ENCODE measurements at places on chromosomes 3 and 15.

DNA sequence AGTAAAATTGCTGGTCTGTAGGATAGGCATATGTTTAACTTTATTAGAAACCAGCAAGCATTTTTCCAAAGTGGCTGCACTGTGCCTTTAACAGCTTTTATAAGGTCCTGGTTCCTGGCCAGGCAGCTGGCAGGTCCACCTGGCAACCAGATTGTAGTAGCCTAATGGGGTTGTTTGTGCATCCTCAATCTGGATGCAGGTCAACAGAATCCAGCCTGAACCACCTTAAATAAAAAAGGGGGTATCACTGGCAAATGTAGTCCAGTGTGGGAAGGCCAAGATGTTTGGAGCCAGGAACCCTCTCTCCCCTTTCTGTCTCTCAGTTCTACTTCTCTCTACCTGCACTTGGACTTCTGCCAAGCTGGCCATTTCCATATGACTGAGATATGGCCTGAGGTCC, 200.3 kb downstream of the ZNF621 start:
- no peak for DNase-seq

DNA sequence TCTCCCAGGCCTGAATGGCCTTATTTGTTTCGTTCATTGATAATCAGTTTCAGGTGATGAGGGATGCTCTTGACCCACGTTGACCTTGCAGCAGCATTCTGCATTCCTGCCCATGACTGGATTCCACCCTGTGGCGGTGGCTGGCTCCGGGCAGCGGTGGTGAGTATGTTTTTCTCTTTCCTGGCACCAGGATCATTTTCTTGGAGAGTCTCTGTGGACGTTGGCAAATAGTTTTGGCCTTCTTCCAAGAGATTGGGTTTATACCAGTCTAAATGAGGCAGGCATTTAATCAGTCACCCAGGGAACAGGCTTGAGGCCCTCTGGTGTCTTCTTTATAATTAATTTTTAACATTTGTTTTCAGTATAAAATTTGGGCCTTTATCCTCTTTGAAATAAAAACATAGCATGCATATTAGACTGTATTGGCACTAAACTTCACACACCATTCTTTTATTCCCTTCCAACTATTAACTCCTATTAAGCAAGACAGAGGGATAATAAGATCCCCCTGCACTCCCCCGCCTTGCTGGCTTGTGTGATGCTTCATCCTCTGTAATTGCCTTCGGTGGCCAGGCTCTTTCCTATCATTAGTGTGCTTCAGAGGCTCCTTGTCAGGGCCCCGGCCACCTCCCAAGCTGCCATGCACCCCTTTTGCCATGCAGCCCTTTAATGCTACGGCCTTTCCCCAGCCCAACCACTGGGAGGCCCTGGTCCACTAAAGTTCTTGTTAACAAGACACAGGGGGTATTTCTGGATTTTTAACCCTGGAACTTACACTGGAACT, 176.2 kb upstream of the TOPAZ1 start:
- no peak for DNase-seq

- no peak for DNase-seq
These were observed 11.9 kb downstream of the LRTM1 start for GRCh38 chr3:54915976-54916375.

DNA sequence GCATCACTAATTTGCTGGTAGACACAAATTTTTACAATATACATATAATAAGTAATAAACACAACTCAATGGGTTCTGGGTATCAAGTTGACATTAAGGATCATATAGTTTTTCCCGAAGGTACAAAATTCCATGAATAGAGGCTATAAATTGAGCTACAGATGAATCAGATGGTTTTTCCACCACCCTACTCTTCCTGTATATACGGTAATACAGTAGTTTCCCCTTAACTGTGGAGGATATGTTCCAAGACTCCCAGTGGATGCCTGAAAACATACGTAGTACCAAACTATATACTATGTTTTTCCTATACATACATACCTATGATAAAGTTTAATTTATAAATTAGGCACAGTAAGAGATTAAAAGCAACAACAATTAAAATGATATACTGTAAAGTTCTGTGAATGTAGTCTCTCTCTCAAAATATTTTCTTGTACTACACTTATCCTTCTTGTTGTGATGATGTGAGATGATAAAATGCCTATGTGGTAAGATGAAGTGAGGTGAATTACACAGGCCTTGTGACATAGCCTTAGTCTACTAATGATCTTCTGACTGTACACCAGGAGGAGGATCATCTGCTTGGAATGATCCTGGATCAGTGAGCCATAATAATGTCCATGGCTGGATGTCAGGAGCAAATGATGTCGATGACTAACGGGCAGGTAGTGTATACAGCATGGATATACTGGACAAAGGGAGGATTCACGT, 116.7 kb downstream of the NR1I2 start:
- no peak for DNase-seq

- DNase-seq: no peak
These were observed 18.9 kb downstream of the SH3BP5 start for GRCh38 chr3:15313461-15313860.

GRCh38 chr15:78634210-78635145, 6.5 kb downstream of the CHRNB4 start:
- no peak for DNase-seq

GRCh38 chr15:57892181-57892580, 173.3 kb downstream of the ALDH1A2 start:
- DNase-seq: no peak

- DNase-seq: no peak
These were observed 122.7 kb upstream of the MNS1 start for GRCh38 chr15:56587686-56588085.

GRCh38 chr3:18771931-18772330, 346.8 kb upstream of the SATB1 start:
- DNase-seq: no peak

- no peak for DNase-seq
These were observed 26.6 kb downstream of the ITGB5 start for GRCh38 chr3:124860599-124860998.

DNA sequence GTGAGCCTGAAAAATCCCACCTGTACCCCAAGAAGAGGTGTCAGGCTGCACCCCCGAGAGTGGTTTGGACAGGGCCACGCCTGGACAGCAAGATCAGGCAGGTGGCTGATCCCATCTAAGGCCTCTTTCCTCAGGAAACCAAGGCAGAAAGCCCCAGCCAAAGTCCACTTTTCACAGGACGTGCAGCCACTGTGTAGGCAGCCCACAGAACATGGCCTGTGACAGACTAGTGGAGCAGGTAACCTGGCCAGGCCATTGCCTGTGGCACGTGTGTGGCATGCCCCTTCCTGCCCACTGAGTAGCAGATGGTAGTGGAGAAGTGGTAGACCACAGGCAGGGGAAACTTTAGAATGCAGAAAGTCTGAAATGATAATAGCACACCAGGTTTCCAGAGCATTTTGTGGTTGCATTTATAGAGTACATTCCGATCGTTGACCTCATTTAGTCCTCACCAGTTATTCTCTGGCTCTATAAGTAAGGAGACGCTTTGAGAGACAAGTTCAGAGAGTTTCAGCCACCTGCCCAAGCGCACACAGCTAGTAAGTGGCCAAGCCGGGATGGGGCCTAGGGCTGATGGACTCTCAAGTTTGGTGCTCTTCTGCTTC, 68.7 kb downstream of the AAGAB start:
- no peak for DNase-seq

- DNase-seq: no peak
These were observed 53.4 kb upstream of the EIF5A2 start for GRCh38 chr3:170961616-170962400.

- DNase-seq: peak; percentile 1
These were observed 461 bp downstream of the COPB2 start for GRCh38 chr3:139388821-139389551.

GRCh38 chr3:88986834-88987233, 120.6 kb upstream of the EPHA3 start:
- no peak for DNase-seq

GRCh38 chr3:125061170-125061569, 5.4 kb upstream of the HEG1 start:
- DNase-seq: no peak

DNA sequence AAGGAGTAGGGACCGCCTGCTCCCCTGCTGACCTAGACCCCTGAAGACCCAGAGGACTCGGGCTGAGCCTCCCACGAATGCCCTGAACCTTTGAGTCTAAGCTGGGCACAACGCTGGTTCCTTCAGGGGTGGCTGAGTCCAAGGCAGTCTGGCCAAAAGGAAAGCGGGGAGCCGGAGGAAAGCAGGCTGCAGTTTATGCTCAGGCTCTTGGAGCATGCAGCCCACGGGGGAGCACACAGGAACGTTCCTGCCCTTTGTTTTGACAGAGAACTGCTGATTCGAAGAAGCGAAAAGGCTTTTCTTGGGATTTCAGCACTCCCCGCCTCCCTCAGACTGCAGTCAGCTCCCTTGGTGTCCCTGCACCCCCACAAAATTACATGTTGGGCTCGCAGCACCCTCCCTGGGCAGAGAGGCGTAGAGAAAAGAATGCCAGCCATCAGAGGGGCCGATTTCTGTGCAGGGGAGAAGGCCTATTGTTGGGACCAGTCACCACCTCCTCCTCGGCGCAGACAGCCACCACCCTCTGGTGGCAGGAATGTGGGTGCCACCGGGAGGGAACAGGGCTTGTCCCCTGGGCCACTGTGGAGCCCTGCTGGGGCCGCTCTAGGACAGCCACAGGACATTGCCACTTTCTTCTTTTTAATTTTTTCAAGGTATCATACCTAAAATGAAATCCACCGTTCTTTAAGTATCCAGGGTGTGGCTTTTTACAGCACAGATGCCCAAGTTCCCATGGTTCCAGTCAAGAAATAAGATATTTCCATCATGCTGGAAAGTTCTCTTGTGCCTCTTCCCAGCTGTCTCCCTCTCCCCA, 72.2 kb downstream of the SMAD6 start:
- DNase-seq: peak; percentile 6

DNA sequence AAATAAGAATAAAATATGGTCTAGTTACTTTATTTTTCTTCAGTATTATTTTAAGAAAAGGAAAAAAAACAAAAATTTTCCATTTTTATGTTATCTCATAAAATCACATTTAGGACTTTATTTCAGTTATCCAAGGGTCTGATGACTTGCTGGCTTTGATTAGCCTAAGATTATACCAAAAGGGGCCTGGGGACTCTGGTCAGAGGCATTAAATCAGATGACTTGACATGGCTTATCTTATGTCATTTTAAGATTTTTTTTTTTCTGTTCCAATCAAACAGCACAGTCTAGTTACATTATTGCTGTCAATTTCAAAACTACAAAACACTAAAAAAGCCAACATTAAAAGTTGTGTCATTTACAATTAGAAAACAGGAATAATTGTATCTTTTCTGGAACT, 725.4 kb upstream of the NR2F2 start:
- no peak for DNase-seq

- DNase-seq: no peak
These were observed 164.7 kb downstream of the ADAMTSL3 start for GRCh38 chr15:83818591-83818990.

- no peak for DNase-seq
These were observed 7.1 kb downstream of the TJP1 start for GRCh38 chr15:29815000-29815710.

GRCh38 chr3:81871358-81872155, 110.1 kb upstream of the GBE1 start:
- no peak for DNase-seq

DNA sequence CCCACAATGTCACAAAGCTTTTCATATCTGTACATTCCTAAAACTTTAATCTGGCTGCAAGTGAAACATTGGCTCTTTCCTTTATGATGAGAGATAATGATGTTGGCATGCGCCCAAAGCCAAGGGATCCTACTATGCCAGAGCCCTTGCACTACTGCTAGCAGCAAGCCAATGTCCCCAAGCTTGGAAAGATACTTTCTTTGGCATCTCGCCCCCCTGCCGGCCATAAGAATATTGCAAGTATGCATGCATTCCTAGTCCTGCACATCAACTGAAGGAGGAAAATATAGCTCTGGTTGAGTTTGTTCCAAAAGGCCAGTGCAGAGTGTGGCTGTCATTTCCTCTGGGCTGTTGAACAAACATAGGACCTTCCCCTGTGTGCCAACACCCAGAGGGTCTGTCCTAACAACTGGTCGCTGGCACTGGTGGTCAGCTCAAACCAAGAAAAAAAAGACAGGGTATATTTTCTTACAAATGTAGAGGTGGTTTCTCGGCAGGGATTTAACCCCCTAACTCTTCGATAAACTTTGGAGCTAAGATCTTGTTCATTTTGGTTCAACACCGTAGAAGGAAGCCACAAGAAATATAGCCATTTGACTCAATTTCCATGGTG, 120.9 kb upstream of the ZBED2 start:
- DNase-seq: no peak

DNA sequence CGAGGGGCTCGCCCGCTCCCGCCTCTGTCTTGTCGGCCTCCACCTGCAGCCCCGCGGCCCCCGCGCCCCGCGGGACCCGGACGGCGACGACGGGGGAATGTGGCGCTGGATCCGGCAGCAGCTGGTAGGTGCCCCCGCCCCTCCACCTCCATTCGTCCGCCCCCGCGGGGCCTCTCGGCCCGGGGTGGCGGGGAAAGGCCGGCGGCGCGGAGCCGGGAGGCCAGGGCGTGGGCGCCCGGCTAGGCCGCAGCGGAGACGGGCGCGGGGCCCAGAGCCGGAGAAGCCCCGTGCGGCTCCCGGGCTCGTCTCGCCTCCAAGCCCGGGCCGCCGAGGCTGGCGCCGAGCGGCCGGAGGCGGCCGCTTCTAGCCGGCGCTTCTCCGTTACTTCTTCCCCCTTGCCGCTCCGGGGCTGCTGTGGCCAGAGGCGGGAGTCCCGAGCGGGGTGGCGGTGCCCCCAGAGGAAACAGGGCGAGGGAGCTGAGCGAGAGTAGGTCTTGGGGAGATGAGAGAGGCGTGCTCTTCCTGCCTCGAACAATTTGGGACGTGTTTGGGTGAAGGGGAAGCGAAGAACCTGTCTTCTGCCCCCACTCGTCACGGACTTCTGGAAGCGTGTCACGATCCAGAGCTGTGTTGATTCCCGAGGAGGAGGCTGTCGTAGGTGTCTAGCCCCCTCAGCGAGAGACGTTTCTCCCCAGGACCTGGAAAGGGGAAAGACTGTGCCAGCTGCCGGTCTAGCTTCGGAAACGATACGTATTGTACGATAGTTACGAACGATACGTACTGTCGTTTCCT, 555 bp downstream of the ATP11B start:
- DNase-seq: peak; percentile 6

DNA sequence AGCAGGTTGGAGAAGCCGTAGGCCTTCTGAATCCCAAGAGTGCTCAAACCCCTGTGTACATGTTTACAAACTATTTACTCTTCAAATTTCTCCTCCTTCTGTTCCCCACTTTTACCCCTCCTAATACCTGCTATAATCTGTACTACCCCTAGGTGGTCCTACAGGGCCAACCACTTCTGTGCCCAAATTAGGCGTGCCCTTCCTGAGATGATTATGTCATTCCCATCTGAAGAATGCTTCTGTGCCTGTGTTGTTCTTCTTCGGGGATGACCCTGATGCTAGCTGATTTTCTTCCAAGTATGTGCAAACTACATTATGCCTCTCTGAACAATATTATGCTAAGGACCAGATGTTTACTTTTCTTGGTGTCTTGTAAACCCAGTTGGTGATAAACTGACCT, 20.5 kb downstream of the RBP2 start:
- no peak for DNase-seq

- no peak for DNase-seq
These were observed 9.2 kb upstream of the SLC6A1 start for GRCh38 chr3:10983219-10983916.
